ENCODE measurements at places on chromosomes 1 and 21.

DNA sequence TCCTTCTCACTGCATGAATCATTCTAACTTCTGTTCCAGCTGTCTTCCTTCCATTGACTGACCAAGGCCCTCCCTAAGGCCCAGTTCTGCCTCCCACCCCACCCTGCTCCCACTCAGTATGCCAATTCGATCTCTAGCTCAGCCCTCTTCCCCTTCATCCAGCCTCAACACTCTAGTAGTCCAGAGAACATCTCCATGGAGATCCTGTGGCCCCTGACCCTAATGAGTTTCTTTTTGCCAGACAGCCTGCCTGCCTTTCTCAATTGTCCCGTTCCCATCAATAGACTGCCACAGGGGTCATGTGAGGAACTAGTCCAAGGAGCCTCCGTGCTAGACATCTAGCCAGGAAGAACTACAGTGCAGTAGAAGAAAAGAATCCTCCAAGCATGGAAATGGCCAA is 26.4 kb downstream of the RRAGC start:
- DNase-seq = no peak

- no peak for DNase-seq
Measured at GRCh38 chr1:9078015-9078751, 8.7 kb upstream of the SLC2A5 start.

DNA sequence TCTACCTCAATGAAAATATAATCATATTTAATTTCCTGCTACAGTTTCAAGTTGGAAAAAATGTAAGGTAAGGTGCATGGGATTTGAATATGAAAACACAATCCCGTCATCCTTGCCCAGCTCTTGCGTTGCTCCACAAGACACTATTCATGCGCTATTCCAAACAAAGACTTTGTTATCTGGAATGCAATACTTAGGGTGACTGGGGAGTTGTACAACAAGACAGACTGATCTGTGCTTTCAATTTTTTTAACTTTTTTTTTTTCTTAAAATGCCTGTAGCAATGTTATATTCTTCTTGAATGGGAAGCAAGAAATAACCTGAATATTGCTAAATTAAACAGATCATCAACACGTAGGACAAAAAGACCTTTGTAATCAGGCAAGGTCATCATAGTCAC is 1077.2 kb downstream of the TTLL7 start:
- DNase-seq = no peak

GRCh38 chr1:53187401-53187800 is 9.2 kb upstream of the CPT2 start:
- no peak for DNase-seq

DNA sequence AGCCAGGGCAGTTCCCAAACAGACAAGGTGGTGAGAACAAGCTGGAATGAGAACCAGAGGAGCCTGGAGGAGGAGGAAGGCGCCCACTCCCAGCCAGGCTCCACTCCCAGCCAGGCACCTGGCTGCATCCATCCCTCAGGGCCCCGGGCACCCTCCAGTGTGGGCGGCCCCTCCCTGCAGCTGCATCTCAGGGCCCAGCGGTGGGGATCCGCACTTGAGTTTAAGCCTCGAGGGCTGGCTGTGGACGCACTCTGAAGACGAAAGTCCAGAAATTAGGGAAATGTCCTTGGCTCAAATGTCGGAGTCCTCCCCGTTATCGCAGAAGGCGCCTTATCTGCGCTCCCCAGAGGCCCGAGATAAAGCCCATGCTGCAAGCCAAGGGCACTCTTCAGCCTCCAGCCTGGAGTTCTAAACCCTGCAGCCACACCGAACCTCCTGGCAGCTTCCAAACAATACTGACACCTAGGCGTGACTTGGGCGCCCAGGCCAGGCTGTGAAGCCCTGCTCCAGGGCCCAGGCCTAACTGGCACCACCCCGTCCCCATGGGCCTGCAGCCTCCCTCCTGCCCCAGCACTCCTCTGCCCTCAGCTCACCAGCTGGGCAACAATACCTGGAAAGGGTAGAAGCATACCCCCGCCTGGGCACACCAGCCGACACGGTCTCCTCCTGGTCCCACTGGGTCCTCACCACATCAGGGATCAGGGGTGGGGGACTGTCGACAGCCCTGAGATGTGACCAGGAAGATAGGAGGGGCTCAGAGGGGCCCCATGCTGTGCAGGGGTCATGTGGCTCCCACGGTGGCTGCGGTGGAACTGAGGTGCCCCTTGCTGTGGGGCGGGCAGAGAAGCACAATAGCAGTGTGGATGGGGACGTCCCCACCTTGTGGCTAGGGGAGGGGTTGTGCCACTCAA is 184.8 kb upstream of the VAMP3 start:
- no peak for DNase-seq

DNA sequence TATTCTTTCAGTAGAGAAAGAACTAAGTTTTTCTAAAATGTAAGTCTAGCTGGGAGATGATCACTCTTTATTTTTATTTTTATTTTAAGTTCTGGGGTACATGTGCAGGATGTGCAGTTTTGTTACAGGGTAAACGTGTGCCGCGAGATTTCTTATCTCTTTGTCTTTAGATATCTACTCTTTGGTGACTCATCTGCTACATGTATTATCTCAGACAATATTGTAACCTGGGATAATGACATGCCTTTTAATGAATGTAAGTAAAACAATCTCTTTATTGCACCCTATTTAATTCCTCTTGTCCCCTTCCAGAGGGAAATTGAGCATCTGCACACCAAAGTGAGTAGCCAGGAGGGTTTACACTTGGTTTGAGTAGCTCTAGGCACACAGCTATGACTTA is 9.4 kb downstream of the CR2 start:
- DNase-seq = peak; percentile 4

DNA sequence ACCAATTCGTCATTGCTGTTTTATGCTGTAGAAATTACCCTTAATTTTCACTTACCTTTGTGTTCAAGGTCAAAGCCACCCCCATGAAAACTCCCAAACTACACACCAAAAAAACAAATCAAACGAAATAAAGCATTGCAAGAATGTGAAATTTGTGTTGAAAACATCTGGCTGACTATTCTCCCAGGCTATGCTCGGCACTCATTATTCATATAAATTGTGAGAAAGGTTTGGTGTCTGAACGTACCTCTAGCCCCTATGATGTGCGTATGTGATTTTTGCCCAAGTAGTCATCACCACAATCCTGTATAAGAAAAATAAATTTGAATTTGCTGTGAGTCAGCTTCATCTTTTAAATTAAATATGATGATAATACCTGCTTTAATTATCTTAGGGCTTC is 34.9 kb downstream of the ADAMTS1 start:
- no peak for DNase-seq

DNA sequence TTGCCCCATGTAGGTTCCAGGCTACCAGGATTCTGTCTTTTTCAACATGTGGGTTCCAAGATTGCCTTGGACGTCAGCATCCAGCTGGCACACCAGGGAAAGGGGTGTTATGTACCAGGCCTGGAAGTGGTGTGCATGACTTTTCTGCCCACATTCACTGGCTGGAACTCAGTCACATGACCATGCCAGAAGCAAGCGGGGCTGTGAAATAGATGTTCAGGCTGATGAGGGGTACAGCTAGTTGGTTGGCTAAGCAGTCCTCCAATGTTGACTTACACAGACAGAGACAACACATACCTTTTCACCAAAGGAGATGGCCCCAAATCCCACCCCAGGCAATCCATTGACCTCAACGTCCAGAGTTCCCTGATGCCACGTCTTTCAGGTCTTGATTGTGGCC is 14.3 kb upstream of the PLEKHM2 start:
- DNase-seq = no peak

DNA sequence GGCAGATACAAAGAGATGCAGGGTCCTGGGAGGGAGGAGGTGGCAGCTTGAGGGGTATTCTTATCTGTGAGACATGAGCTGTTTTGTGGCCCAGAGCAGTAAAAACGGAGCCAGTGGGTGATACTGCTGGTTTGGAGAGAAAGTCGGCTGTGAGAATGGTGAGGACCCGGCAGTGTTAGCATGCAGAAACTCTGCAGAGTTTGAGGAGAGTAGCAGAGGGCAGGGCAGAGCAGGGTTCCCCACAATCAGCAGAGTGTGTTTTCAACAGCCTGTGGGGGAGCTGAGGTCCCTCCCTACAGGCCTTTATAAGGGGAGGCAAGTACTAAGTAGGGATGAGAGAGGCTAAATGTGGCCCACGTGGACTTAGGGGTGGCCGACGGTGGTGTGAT is 423 bp downstream of the SLAMF8 start:
- DNase-seq = peak; percentile 8

DNA sequence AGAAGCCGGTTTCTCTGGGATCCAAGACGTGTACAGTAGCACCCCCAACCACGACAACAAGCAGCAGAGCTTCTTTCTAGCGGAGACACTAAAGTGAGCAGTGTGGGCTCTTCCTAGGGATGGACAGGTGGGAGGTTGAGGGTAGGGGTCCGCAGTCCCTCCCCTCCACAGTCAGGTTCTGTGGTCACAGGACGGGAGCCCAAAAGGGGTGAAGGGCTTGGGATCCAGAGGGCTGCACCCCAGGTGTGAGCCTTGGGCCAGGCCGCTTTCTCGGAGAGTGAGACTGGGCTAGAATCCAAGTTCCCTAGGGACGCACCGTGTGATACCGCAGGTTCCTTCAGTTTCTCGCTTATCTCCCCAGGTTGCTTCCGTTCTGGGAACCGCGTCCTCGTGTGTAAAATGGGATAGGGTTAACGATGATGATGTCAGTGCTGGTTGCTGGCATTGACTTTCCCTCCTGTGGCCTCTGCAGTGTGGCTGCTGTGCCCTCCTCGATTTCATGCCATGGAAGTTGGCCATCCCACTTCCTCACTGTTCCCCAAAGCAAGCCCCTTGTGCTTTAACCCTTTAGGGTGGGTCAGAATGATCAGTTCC is 17.3 kb upstream of the SELENON start:
- DNase-seq = no peak

DNA sequence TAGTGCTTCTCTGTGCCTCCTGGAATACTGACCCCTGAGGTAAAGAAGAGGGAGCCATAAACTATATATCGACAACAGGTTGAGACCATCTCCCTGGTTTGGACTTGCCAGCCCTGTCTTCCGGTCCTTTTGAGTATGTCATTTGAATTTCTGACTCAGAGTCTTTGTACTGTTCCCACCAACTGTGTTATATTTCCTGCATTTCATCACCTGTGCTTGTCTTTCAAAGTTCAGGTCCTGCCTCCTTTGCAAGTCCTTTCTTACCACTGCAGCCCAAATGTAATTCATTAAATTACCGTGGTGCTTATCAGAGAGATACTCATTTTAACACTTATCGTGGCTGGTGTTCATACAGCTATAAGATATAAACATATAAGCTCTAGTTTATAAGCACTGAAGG is 10.7 kb downstream of the AK5 start:
- DNase-seq = no peak

- no peak for DNase-seq
Measured at GRCh38 chr1:33001282-33001681, 35.4 kb downstream of the AK2 start.

DNA sequence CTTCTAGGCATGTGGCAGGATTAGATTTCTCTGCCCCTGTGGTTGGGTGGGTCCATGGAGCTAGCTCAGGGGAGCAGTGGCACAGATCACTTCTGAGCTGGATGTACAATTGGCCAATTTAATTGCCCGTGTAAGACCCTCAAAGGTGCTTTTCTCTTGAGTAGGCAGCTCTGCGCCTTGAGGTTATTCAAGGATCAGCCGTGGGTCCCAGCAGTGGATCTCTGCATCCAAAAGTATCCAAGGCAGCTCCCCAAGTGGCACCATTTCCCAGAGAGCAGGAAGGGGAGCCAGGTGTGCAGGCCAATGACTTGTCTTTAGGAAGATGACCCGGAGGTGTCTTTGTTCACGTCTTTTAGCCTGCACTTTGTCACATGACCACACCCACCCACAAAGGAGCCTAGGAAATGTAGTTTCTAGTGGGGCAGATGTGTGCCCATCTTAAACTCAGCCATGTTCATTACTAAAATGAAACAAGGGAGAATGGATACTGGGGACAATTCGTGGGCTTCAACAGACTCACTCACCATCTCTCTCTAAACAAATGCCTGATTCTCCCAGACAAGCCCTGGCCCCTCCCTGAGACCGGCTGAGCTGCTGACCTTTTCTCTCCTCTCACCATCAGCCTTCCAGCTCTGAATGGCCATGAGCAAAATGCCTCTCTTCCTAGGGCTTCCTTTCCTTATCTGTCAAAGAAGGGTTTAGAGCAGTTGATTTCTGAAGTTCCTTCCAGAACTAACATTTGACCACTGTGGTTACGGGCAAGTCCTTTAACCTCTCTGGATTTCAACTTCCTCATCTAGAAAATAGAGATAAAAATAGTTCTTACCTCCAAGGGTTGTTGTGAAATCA is 41.4 kb upstream of the TENT5C start:
- no peak for DNase-seq

DNA sequence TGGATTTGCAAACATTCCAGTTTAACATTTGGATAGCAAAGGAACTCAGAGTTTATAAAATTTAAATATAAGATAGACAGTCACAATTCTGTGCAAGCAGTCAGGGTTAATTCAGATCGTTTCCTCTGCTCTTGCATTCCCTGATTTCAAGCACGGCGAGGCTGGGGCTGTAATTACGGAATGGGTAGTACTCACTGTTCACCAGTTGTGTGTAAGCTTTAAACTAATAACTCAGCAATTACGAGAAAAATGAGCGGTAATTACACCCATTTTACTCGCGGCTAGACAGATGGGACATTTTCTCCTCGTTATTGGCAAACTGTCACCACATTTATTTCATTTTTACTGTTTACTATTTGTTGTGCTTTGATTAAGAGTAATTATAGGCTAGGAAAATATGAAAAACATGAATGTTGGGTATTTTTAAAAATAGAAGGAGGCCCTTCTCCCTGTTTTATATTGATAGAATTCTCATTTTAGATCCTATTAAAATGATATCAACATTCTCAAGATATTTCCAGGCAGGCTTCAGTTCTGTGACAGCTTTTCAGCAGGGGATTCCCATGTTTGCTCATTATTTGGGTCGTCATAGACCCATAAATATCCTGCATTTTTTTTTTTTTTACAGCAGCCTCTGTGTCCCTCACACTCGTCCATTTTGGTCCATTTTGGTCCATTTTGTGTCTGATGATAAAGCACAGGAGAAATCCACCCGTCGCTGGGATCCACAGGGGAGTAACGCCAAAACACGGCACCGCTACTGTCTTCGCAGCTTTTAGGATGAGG is 208.3 kb downstream of the DSCAM start:
- no peak for DNase-seq

DNA sequence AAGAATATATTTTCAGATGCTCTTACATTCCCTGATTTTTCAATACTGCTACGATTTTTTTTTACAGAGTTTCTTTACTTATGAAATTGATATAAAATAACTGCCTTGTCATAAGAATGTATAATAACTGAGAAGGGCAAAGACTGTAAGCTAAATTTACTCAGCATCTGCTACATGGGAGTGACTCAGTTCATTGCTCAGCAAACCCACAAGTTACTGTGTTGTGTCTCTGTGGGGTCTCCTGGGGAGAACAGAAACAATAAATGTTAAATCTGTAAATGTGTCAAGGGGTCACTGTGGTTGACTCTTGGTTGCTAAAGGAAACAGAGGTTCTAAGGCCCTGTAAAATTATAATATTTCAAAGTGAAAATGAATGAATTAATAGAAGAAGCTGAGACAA is 210.3 kb upstream of the CACYBP start:
- peak; percentile 17 for DNase-seq

GRCh38 chr1:48229317-48229716 is 6.8 kb downstream of the SLC5A9 start:
- no peak for DNase-seq

GRCh38 chr1:196056966-196057365 is 551.3 kb downstream of the KCNT2 start:
- no peak for DNase-seq
